Activated T-cell treated with anti-CD3 and anti-CD28 coated beads for 1 hour (primary cell): ENCODE measurements at places on chromosomes 2 and 18.
A peak's percentile ranks its signal among the peaks of the same experiment; 100 is the strongest.

- no peak for DNase-seq
Measured at GRCh38 chr18:65380986-65381385, 369.8 kb upstream of the CDH7 start.

DNA sequence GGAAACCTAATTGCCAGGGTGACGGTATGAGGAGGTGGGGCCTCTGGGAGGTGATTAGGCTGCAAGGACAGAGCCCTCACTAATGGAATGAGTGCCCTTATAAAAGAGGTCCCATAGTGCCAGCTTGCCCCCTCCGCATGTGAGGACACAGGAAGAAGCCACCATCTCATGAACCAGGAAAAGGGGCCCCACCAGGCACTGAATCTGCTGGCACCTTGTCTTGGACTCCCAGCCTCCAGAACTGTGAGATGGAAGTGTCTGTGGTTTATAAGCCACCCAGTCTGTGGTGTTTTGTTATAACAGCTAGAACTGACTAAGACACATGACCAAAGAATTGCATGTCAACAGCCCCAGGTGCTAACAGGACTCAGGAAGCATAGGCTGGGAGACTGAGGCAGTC, 214.3 kb downstream of the MGAT5 start:
- DNase-seq: no peak

- no peak for DNase-seq
Measured at GRCh38 chr2:86439879-86440630, 1.1 kb upstream of the KDM3A start.

GRCh38 chr18:37383036-37383785, 182.4 kb downstream of the CELF4 start:
- DNase-seq: no peak

GRCh38 chr2:106138543-106139237, 55.4 kb downstream of the UXS1 start:
- DNase-seq: no peak

GRCh38 chr2:169961911-169962310, 134.7 kb downstream of the UBR3 start:
- no peak for DNase-seq

GRCh38 chr2:112597537-112598322, 13.3 kb downstream of the CHCHD5 start:
- no peak for DNase-seq

- no peak for DNase-seq
Measured at GRCh38 chr2:160142472-160142871, 57.6 kb downstream of the ITGB6 start.

DNA sequence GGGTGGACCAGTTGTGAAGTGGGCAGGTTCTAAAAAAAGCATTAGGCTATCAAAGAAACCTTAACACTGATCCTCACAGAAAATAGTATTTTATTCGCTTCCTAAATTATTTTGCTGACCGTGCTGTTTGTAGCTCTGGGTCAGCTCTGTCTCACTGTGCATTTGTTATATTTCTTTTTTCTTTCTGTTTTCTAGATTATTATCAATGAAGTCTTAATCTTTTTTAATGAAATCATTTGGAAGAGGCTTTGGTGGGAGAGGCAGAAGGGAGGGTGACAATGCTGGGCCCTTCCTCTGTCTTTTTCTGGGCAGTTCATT, 213.6 kb downstream of the PTGR3 start:
- no peak for DNase-seq

GRCh38 chr2:126909366-126909765, 10.7 kb downstream of the TEX51 start:
- DNase-seq: no peak

GRCh38 chr2:160952464-160953254, 207.6 kb upstream of the TANK start:
- DNase-seq: no peak

- DNase-seq: no peak
Measured at GRCh38 chr2:174202188-174202587, 46.1 kb downstream of the OLA1 start.

DNA sequence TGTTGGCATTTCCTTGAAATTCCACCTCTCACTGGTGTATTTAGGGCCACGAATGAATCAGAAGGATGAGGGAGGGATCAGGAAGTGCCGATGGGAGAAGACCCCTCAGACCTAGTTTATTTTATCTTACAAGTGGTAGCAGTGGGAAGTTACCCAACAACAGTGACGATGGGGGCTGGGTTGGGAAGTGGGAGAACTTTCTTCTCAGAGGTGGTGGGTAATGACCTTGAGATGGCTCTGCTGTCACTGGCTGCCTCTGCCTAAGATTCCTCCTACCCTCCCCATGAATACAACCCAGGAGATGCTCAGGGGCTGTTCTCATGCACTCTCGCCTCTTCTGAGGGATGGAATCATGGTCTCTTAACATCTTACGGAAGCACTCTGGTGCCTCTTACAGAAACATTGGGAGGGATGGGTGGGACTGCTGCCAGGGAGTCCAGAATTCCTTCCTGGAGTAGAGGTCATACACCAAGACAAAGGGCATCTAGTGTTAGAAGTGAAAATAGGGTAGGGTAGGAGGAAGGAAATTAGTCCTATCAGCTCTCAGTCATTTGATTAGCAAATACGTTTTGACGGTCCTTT, 58.5 kb upstream of the TXNDC2 start:
- DNase-seq: no peak

- peak; percentile 16 for DNase-seq
Measured at GRCh38 chr2:162333968-162334367, 10.0 kb upstream of the GCA start.

GRCh38 chr2:233092432-233093165, 32.5 kb downstream of the INPP5D start:
- no peak for DNase-seq

- no peak for DNase-seq
Measured at GRCh38 chr2:231597014-231597611, 4.4 kb downstream of the TEX44 start.

- DNase-seq: no peak
Measured at GRCh38 chr18:25239581-25240419, 112.2 kb downstream of the ZNF521 start.

DNA sequence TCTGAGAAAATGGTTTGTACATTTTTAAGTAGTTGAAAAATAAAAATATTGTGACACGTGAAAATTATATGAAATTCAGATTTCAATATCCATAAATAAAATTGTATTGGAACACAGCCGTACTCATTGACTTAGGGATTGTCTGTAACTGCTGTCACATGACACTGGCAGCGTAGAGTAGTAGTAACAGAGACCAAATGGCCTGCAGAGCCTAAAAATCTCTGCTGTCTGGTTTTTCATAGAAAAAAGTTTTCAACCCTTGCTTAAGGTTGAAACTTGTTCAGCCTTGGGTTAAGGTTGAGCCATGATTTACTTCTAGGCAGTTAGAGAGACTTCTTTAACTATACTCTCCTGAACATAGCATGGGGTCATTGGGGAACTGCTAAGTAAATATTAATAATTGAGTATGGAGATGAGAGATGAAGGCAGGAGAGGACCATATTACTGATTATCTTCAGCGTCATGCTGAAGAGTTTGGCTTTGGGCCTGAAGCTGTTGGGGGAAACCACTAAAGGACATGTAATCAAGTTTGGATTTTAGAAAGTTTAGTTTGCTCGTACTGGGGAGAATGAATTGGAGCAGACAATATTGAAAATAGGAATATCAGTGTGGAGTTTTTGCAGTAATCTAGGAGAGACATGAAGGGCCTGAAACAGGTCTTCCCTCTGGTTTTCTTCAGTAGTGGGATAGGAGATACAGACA, 16.2 kb downstream of the EML4 start:
- no peak for DNase-seq

DNA sequence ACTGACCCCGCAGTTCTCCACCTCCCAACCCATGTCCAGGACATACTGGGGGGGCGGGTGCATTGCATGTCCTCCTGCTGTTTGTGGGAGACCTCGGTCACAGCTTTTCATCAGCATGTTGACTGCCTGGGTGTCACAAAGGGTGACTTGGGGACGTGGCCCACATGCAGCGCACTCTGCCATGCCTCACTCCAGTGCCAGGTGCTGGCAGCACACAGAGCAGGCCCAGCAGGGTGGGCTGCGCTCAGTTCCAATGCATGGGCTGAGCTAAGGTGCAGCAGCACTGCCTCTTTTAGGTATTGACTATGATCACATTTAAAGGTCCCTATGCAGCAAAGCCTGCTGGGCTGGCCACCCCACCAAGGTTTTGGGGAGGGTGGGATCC, 261.9 kb upstream of the SALL3 start:
- no peak for DNase-seq

DNA sequence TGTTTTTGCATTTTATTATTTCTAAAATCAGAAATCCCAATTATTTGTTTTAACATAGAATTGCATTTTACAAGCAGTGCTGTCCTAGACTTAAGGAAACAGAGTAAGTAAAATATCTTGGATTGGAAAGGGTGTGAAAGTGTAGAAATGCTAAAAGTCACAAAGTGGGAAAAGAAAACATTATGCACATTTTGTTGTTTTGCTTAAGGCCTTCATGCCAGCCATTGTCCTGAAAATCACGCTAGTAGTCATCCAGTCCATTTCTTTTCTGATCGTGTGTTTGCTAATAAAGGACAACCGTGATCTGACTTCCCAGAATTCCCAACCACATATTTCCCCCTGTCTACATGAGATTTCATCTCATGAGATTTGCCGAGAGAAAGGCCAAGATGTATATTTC, 199.1 kb downstream of the PTGR3 start:
- no peak for DNase-seq

DNA sequence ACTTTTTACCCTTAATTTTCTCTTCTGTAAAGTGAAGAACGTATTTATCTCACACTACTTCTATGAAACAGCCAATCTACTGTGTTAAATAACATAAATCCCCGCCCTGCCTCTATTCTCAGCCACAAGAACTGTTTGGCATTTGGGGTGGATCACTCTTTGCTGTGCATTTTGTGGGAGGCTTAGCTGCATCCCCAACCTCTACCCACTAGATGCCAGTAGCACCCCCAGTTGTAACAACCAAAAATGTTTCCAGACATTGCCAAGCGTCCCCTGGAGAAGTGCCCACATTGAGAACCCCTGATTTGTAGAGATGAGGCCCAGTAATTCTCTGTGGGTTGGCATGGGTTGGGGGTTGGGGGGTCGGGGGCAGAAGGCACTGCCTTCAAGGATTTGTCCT, 94.7 kb upstream of the BOD1L2 start:
- no peak for DNase-seq

DNA sequence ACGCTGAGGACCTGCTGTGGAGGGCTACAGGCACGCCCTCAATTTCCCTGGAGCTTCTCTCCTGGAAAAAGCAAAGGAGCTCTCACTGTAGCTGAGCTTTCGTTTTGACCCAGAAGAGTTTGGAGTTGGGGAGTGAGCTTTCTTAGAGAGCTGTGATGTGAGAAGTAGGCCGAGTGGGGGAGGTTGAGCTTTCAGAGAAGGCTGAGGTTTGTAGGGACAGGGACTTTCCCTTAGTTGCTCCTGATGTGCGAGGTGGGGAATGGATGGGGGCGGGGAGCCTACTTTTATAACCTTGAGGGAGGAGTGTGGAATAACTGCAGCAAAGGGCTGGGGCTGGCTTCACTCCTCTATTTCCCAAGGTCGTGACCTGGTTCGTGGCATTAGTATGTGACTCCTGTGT, 47.1 kb downstream of the ZNF532 start:
- DNase-seq: no peak

- no peak for DNase-seq
Measured at GRCh38 chr2:223588251-223588650, 13.9 kb downstream of the SCG2 start.

GRCh38 chr2:52253416-52253980, 1221.6 kb upstream of the NRXN1 start:
- DNase-seq: no peak

- DNase-seq: no peak
Measured at GRCh38 chr2:217914078-217914477, 88.7 kb downstream of the TNS1 start.

DNA sequence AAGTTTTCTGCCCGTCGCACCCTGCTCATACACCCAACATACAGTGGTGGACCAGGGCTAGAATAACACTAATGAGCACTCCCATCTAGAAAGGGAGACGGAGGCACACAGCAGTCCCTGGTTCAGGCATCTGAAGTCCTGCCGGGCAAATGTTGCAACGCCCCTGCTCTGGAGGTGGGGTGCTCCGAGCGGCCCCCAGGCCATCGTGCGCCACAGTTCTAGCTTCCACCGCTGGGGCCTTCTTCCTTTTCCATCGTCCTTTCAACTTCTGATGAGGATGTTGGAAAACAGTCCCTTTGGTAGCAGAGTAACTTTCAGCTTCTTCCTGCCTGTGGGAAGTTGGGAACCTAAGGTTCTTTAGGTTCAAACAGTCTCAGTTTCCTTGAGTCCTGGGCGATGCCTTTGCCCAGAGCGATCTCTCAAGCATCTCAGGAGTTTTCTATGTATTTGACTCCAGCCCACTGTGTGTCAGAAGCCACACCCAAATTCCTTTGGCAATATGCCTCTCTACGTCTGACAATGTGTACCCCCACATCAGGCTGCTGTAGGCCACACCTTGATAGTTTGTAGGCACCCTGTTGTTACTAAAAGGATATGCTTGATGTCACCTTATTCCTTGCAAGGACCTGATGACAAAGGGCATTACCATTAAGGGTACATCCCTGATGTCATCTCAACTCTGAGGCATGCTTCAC, 258.8 kb downstream of the GLI2 start:
- DNase-seq: no peak

- no peak for DNase-seq
Measured at GRCh38 chr18:45930963-45931362, 36.2 kb downstream of the EPG5 start.

GRCh38 chr2:135056790-135057189, 4.7 kb downstream of the RAB3GAP1 start:
- DNase-seq: no peak

- no peak for DNase-seq
Measured at GRCh38 chr2:3465844-3466481, 53.4 kb downstream of the ADI1 start.

GRCh38 chr2:199646439-199646838, 188.7 kb upstream of the SATB2 start:
- DNase-seq: no peak

DNA sequence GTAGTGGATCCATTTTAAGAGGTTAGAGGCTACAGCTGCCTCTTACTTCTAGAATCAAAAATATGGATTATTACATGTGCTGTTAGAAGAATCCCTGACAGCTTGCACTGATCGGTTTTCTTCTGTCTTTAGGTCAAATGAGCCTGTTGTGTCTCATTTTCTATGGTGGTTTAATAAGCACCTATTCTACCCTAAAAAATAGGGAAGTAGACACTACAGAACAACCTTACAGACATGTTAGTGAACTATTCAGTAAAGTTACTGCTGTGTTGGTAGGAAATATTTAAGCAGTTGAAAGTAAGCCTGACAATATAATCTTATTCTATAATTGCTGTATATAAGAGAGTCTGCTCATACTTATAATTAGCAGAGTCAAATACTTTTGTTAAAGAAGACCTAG, 168.5 kb upstream of the NOSTRIN start:
- no peak for DNase-seq
